Small intestine (tissue), 16 donors: ENCODE measurements at places on chromosomes 16 and 17.

DNA sequence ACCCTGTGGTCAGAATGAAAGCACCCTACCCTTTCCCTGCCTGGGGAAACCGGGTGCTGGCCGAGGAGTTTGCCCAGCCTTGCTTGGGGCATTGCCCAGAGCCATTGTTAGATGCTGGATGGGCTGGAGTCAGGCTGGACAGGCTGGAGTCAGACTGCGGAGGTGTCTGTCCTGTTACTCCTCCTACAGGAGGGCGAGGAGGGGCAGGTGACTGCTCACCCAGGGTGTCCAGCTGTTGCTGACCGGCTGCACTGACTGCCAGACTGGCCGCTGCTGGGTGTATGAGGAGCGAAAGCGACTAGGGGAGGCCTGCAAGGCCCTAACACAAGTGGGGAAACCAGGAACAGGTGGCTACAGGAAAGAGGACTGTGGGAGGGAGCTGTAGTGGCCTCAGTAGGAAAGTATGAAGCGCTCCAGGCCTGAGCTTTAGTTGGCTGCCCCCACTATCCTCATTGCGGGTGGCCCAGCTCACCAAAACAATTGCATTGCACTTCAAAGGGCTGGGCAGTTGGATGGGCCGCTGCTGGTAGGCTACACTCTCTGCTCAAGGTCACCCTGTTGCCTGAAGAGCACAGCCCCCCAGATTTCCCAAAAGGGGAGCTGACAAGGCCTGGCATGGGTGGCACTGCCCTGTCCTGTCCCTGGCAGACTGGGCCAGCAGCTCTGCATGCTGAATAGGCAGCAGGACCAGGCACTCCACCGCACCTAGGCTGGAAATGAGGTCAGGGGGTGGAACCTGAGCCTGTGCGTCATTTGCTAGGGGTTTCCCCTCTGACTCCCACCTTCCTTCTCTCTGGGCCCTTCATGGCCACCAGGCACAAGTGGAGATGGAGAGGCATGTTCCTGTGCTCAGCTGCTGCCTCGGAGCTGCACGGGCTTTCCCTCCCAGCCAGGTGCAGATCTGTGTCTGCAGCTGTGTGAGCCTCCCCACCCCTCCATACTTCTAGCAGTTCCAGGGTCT is 18.4 kb downstream of the LDHD start:
- peak overlapping the region; percentile 3 for H3K27ac ChIP-seq
- DNase-seq = no peak

GRCh38 chr17:55344514-55344997 is 77.1 kb downstream of the MMD start:
- H3K27ac ChIP-seq = no peak overlapping the region
- DNase-seq = peak; percentile 42
- H3K27me3 ChIP-seq = no peaks in the 10 kb centered on the region
- H3K4me3 ChIP-seq = no peak overlapping the region

- peaks cover 2% of the 10 kb centered on the region for H3K4me1 ChIP-seq
- no peaks in the 10 kb centered on the region for H3K27me3 ChIP-seq
- H3K27ac ChIP-seq = no peak overlapping the region
- DNase-seq = no peak
- H3K4me3 ChIP-seq = no peak overlapping the region
These were observed 44.2 kb upstream of the RASD1 start for GRCh38 chr17:17540278-17540906.

DNA sequence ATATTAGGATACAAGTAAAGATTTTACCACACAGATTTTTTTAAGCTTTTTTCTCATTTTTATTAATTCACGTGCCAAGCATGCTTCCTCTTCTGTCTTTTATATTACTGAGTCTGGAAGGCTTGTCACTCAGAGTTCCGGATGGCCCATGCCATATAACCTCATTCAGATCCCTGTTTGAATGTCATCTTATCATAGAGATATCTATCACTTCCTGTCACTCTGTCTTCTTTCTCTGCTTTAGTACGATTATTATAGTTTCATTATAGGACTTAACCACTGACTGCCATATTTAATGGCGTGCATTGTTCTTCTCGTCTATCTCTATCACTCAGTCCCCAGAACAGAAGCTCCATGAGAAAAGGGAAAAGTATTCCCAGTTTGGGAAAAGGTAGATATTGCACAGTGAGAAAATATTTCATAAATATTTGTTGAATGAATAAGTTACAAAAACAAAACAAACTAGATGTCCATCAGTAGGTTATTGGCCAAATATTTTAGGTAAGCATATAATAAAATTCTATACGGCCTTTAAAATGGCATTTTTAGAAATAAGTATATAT is 296.9 kb upstream of the GOT2 start:
- no peaks in the 10 kb centered on the region for H3K36me3 ChIP-seq
- H3K4me3 ChIP-seq = no peak overlapping the region
- H3K27me3 ChIP-seq = no peaks in the 10 kb centered on the region
- no peak overlapping the region for H3K27ac ChIP-seq
- H3K4me1 ChIP-seq = no peaks in the 10 kb centered on the region

GRCh38 chr17:21287703-21288449 is 3.4 kb downstream of the MAP2K3 start:
- H3K27ac ChIP-seq = peak overlapping the region; percentile 92
- H3K4me1 ChIP-seq = peaks cover 9% of the 10 kb centered on the region
- DNase-seq = peak; percentile 98
- peaks cover 2% of the 10 kb centered on the region for H3K27me3 ChIP-seq
- peaks cover 3% of the 10 kb centered on the region for H3K36me3 ChIP-seq

- no peaks in the 10 kb centered on the region for H3K27me3 ChIP-seq
- peak; percentile 30 for DNase-seq
- no peaks in the 10 kb centered on the region for H3K36me3 ChIP-seq
- H3K27ac ChIP-seq = peak overlapping the region; percentile 86
- no peaks in the 10 kb centered on the region for H3K4me1 ChIP-seq
These were observed 1.3 kb downstream of the NQO1 start for GRCh38 chr16:69724981-69725479.

- H3K4me1 ChIP-seq = no peaks in the 10 kb centered on the region
- no peak overlapping the region for H3K27ac ChIP-seq
- no peaks in the 10 kb centered on the region for H3K27me3 ChIP-seq
- no peaks in the 10 kb centered on the region for H3K36me3 ChIP-seq
These were observed 44.8 kb downstream of the PIMREG start for GRCh38 chr17:6489016-6489550.

DNA sequence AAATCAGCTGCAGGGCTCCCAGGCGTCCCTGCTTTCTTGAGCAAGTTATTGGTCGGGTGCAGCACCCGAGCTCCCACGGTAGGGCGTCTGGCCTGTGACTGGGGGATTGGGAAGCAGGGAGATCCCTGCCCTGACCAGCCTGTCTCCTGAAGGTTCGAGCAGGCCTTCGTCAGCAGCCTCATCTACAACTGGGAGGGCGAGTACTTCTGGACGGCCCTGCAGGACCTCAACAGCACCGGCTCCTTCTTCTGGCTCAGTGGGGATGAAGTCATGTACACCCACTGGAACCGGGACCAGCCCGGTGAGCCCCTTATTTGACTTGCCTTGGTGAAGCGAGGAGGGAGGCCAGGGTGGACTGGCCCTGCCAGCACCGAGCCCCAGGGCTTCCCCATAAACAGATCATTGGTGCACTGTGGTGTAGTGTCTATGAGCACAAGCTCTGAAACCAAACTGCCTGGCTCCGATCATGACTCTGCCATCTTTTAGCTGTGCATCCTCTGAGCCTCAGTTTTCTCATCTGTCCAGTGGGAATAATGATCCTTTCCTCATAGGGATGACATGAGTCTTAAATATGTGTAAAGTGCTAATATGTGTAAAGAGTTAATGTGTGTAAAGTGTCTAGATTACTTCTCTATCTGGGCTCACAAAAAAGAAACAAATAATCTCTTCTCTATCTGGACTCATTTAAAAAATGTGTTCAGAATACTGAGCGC is 48.9 kb downstream of the MRC2 start:
- no peaks in the 10 kb centered on the region for H3K27me3 ChIP-seq
- no peak overlapping the region for H3K4me3 ChIP-seq
- no peaks in the 10 kb centered on the region for H3K4me1 ChIP-seq
- H3K36me3 ChIP-seq = no peaks in the 10 kb centered on the region

DNA sequence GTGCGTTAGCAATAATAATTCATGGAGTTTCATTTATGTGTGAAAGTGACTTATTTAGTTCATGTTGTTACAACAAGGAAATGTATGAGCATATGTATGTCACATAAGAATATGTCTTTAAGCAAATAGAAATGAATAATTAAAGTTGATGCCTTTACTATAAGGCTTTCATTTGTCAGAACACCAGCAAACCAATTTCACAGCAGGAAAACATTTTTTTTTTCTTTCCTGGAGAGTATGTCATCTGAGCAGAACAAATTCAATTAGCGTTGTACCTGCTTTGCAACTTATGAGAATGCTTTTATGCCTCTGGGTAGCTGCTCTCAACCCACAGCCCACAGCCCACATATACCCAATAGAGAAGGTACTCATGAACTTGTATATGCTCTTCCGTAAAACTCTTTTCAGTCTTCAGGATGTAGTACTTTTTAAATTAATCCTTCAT is 26.3 kb upstream of the APOH start:
- H3K4me3 ChIP-seq = no peak overlapping the region
- DNase-seq = no peak
- no peak overlapping the region for H3K27ac ChIP-seq
- no peaks in the 10 kb centered on the region for H3K4me1 ChIP-seq

DNA sequence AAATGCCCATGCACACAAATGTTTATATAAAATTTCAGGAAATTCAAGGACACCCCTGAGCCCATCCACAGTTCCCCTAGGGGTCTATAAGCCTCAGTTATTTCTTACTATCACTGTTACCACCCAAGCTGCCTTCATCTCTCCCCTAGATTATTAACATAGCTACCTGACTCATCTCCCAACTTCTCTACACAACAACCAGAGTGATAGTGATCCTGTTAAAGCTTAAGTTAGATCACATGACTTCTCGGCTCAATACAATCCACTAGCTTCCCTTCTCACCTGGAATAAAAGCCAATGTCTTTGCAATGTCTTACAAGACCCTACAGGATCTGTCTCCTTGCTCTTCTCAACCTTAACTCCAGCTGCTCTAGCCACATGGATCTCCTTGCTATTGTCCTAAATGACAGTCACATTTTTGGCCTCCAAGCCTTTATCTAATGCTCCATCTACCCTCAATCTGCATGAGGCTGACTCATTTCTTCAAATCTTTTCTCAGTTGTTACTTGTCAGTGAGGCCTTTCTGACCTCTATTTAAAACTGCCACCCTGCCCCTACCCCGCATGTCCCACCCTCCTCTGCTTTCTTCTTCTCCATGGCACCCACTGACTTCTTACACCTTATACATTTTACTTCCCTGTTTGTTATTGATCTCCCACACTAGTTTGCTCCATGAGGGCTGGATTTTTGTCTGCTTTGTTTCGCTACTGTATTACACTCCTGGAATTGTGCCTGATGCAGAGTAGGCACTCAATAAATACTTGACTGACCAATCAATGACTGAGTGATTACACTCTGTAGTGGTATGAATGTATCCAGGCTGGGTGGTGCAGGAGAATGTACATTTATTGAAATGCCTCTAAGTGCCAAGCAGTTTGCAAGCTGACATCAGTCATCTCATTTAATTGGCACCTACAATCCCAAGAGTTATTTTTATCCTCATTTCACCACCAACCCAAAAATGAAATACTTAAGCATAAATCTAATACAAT is 5.2 kb upstream of the LIG3 start:
- H3K36me3 ChIP-seq = no peaks in the 10 kb centered on the region
- no peaks in the 10 kb centered on the region for H3K27me3 ChIP-seq
- no peak for DNase-seq
- H3K27ac ChIP-seq = no peak overlapping the region
- H3K4me3 ChIP-seq = no peak overlapping the region
- H3K4me1 ChIP-seq = no peaks in the 10 kb centered on the region

DNA sequence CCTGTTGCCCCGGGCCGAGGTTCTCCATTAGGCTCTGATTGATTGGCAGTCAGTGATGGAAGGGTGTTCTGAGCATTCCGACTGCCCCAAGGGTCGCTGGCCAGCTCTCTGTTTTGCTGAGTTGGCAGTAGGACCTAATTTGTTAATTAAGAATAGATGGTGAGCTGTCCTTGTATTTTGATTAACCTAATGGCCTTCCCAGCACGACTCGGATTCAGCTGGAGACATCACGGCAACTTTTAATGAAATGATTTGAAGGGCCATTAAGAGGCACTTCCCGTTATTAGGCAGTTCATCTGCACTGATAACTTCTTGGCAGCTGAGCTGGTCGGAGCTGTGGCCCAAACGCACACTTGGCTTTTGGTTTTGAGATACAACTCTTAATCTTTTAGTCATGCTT is 74.2 kb downstream of the HAPSTR1 start:
- no peaks in the 10 kb centered on the region for H3K4me1 ChIP-seq
- no peaks in the 10 kb centered on the region for H3K27me3 ChIP-seq
- no peak for DNase-seq

DNA sequence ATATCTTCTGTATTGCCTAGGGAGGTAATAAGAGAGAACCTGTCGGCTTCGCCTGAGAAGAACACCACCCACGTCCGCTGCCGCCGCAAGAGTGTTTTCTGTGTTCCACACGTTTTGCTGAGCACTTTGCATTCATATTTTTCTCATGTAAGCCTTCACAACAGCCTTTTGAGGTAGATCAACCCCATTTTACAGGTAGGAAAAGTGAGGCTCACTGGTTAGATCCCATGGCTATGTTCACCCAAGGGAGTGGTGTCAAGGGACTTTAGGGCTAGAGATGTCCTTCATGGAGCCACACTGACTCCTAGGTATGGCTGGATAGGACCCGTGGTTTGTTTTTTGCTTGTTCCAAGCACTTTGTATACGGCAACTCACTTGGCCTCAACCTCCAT is 87.0 kb upstream of the LGALS9 start:
- no peak overlapping the region for H3K4me3 ChIP-seq
- H3K27ac ChIP-seq = no peak overlapping the region
- peaks cover 5% of the 10 kb centered on the region for H3K4me1 ChIP-seq
- H3K27me3 ChIP-seq = no peaks in the 10 kb centered on the region

DNA sequence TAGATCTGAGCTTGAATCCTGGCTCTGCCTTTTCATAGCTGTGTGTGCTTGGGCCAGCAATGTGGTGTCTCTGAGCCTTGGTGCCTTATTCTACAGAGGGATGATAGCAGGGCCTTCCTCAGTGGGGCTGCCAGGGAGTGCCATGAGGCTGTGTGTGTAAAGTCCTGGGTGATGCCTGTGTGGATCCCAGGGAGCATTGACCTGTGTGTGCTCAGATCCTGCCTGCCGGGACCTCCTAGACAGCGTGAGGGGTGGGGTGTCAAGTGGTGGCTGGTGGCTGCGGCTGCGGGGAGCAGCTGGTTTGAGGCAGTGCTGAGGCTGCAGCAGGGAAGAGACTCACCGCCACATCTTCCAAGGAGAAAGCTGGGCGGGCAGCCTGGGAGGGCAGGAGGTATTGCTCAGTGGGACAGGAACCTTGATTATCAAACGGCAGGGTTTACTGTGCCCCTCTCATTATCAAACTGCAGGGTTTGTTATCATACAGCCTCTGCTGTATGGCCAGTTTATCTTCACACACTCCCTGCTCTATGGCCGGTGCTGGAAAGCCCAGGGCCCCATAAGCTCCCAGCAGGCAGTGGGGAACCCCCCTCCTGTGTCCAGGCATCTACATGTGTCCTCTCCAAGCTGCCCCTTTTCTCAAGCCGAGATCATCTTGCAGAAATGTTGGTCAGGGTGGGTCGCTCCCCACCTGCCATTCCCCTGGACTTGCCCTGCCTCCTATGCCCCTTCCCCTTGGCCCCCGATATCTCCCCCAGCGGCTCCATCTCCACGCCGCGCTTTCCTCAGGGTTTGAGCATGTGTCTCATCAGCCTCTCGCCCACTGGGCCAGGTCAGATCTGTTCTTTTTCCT is 3.1 kb upstream of the ADCY7 start:
- peak; percentile 54 for DNase-seq
- no peaks in the 10 kb centered on the region for H3K36me3 ChIP-seq
- peaks cover 32% of the 10 kb centered on the region for H3K4me1 ChIP-seq
- H3K4me3 ChIP-seq = no peak overlapping the region
- no peaks in the 10 kb centered on the region for H3K27me3 ChIP-seq
- peak overlapping the region; percentile 1 for H3K27ac ChIP-seq

- H3K4me1 ChIP-seq = peaks cover 12% of the 10 kb centered on the region
- no peak overlapping the region for H3K27ac ChIP-seq
- H3K36me3 ChIP-seq = no peaks in the 10 kb centered on the region
- H3K27me3 ChIP-seq = no peaks in the 10 kb centered on the region
These were observed 30.7 kb upstream of the ARHGAP17 start for GRCh38 chr16:25045696-25046381.
